ENCODE measurements at places on chromosomes 1 and 21.

GRCh38 chr1:6510493-6510892, 19.0 kb upstream of the PLEKHG5 start:
- DNase-seq, result no peak

DNA sequence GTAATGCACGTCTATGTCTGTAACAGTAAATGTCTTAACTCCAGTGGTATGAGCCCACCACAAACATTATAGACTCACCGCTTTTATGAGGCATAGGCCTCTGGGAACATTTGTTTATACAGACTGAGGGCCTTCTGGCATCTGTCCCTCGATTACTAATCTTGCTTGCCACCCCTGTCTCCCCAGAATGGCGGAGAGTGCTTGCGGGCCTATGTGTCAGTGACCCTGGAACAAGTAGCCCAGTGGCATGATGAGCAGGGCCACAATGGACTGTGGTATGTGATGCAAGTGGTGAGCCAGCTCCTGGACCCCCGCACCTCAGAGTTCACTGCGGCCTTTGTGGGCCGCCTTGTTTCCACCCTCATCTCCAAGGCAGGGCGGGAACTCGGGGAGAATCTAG, 18.3 kb upstream of the SHISA4 start:
- no peak for DNase-seq

GRCh38 chr1:192901500-192901899, 92.7 kb downstream of the RGS2 start:
- no peak for DNase-seq

DNA sequence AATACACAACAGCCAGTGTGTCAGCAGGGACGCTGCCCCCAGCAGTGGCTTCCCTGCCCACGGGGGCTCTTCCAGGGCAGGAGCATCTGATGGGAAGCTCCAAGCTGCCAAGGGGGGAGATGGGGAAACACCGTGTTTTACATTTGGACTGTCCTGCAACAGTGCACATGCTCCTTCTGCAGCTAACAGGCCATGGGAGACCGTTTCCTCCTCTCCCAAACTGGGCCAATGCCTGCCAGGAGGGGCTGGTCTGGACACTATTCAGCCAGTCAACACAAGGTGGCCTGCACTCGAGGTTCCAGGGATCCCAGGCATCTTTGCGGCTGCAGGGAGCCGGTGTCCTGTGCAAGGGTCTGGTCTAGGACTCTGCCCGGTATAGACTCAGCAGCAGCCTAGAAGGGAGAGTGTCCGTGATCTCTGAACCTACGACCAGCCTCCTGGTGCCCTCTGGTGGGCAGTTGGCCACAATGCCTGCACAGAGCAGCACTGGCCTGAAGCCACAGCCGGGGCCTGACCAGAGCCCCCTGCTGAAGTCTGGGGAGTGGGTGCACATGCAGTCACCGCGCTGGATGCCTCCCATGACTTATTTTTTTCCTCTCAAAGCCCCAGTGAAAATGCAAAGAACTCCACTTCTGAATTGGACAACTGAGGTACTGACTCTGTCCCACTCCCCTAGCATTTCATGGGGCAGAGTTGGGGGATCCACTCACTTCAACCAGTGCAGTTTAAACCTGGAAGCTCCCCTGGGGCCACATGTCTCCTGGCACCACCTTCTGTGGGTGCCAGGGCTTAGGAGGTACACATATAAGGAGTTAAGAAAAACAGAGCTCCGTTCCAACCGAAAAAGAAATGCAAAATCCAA, 33.3 kb downstream of the RCC2 start:
- no peak for DNase-seq

DNA sequence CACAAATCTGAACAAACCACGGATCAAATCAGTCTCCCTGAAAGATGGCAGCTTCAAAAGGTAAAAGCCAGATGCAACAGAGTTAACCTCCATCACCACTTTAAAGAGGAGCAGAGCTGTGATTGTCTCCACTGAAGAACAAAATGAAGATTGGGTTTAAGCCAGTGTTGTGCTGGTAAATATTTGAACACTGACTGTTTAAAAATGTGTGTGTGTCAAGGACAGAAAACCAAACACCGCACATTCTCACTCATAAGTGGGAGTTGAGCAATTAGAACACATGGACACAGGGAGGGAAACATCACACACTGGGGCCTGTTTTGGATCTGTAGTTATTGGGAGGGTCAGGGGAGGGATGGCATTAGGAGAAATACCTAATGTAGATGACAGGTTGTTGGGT, 83.9 kb downstream of the ST6GALNAC5 start:
- no peak for DNase-seq

DNA sequence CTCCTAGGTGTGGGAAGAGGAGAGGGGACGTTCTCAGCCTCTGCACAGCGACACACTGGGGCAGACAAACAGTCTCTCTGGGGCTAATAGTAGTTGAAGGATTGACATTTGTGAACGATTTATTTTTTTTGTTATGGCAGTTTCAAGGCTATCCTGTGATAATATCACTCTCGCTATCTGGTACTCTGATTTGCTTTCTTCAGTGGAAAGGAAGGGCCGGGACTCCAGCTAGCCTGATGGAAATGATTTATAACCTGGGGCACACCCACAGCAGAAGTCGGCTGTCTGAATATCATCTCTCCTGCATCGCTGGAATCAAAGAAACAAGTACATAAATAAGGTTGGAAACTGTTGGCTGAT, 122.7 kb downstream of the KCNN3 start:
- DNase-seq, result no peak

DNA sequence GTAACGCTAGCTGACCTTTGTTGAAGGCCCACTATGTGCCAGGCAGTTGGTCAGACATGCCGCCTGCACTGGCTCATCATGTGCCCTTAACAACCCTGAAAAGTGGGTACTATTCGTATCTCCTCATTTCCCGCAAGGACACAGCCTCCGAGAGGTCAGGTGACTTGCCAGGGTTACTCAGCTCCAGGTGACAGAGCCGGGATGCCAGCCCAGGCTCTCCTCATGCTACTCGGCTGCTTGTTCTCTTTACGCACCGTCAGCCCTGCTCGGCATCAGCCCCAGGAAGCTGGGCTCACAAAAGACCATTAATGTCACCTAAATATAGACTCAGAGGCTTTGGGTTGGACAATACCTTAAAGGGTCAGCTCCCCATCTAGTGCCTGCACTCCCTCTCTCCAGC, 29.0 kb downstream of the GRHL3 start:
- DNase-seq, result no peak

- DNase-seq, result no peak
Measured at GRCh38 chr1:7810395-7810794, 26.3 kb downstream of the PER3 start.

Measured in effector memory CD4-positive, alpha-beta T cell (primary cell).